Activated T-helper 2 cell treated with anti-CD3 and anti-CD28 coated beads, Interferon-gamma antibody, Interleukin-2, Interleukin-4, amounts not matched to agents 10 μg/mL and 5 μg/mL and 100 μg/mL, durations not matched to agents 14 hours and 24 hours and 36 hours (primary cell): ENCODE measurements at places on chromosomes 12 and 14. TPM values are rescaled to one million over a fixed set of nuclear protein-coding genes. Genes with fewer than 3 reads are reported as not detected.
A peak's percentile ranks its signal among the peaks of the same experiment; 100 is the strongest.

Gene PTPRB
- total RNA-seq: not detected in 2 replicates

- DNase-seq: no peak
Measured at GRCh38 chr14:80264702-80265101, 53.4 kb upstream of the DIO2 start.

GRCh38 chr12:53981634-53982565 is 3.0 kb upstream of the HOXC10 start:
- DNase-seq: no peak

- DNase-seq: no peak
Measured at GRCh38 chr14:76135722-76136121, 16.0 kb upstream of the GPATCH2L start.

Gene SIX6
- not detected in 2 replicates for total RNA-seq

Gene PDZRN4
- total RNA-seq: not detected in 2 replicates

DNA sequence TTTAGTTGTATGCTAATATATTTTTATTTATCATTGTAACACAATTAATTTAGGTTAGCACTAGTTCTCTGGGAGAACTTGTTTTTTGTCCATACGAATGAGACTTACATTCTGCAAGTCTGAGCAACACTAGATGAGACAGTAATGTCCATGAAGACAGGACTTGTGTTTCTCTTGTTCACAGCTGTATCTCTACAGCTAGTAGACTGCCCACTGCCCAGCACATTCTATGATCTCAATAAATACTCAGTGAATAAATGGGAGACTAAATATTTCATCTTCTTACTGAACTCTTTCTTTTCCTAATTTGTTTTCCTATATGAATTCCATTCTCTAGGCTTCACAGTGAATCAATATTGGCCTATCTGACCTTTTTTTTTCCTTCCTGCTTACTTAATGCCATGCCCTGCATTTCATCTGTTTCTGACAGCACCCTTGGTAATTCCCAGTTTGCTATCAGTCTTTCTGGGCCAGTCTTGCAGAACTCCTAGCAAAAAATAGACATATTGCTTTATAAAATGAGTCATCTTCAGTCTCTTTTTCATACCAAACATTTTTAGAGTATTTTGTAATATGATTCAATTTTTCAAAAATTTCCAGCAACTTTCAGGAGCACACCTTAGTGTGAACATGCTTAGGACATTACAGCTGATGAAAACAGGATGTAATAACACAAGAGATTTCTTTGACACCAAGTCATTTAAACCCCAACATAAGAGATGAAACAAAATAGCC is 185.5 kb upstream of the ATP2B1 start:
- no peak for DNase-seq

GRCh38 chr14:104551851-104552737 is 27.5 kb upstream of the C14orf180 start:
- DNase-seq: no peak

DNA sequence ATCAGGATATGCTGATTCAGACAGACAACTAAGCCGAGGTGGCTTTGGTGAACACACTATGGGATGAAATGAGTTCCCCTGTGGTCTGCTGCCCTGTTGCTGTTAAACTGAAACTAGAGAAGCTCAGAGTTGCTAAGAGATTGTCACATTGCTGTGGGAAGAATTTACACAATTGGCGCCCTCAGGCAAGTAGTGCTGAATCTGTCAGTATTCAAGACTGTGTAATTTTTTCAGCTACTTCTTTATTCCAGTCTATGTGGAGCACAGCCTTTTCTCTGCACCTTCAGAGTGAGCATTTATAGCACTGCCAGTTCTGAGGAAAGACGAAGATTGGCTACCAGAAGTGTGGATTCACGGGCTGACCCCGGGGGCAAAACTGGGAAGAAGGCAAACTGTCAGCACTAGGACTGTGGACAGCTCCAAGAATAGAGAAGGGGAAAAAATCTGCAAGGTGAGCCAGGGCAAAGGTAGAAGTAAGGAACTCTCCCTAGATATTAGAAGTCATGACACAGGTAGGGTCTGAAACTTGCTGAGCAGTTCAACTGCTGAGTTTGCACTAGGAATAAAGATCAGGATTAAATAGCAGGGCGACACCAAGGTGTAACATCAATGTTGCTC is 218.8 kb upstream of the TMPO start:
- DNase-seq: no peak

Gene VDR
- 312 and 317 TPM in 2 replicates for total RNA-seq

Gene FAM181A
- not detected in 2 replicates for total RNA-seq

Gene TRAFD1
- total RNA-seq: 34.7 and 37.5 TPM in 2 replicates

GRCh38 chr14:74924061-74924460 is 1.0 kb upstream of the RPS6KL1 start:
- no peak for DNase-seq

DNA sequence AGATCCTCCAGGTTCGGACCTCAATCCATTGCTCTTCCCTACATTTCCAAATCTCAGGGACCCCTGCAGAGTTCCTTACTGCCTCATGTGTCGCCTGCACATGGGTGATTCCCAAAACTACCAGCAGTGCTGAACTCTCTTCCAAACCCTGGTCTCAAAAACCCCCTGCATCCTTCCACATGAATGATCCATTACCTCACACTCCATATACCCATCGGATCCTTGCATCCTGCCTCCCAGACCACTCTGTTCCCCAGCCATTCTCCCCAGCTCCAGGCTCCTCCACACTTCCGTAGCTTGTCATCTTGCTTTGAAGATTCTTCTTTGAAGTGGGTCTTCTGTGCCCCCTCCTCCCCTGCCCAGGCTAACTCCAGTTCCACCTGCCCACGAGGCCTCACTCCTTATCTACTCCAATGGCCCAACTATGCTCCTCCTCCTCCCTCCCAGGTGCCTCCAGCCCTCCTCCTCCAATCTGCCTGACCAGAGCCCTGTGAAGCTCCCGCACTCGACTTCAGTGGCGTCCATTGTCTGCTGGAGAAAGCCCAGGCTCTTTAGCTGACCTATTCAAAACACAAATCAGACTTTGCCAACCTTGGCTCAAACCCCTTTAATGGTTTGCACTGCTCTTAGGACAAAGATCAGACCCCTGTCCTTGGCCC is 13.8 kb downstream of the RAPGEF3 start:
- DNase-seq: no peak

GRCh38 chr12:38904537-38905479 is 583 bp downstream of the CPNE8 start:
- peak; percentile 37 for DNase-seq

Gene DCN
- total RNA-seq: not detected in 2 replicates

Gene NOVA1
- 0.25 TPM in 2 replicates for total RNA-seq

DNA sequence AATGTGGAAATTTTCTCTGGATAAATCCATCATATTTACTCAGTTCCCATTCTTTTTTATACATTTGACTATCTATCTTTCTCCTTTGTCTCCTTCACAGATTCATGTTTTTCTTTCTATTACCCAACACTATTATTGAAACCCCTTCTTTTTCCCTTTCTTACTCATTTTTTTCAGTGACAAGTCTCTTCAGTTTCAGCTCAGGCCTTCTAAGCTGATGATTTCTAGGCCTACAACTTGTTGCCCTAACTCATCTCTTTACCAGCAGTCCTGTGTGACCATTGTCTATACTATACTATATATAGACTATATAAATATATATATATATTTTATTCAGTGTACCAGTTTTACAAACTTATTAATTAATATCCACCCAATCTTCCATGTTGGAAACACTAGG is 31.8 kb downstream of the SLC16A7 start:
- DNase-seq: no peak

Gene CLEC4C
- total RNA-seq: not detected in 2 replicates

DNA sequence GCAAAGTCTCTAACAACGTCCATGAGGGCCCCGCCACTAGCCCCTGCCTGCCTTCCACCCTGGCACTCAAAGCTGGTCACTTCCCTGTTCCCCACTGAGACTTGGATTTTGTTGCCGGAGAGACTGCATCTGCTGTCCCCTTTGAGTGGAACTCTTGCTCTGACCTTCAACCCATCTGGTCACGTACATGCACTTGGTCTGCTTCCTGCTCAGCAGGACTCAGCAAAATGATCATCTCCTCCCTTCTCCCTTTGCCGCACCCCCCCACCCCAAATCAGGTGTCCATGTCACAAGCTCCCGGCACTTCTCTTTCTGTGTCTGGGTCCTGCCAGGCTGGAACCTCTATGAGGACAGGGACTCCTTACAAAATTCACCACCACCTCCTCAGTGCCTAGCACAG is 180.9 kb downstream of the CHST11 start:
- no peak for DNase-seq

DNA sequence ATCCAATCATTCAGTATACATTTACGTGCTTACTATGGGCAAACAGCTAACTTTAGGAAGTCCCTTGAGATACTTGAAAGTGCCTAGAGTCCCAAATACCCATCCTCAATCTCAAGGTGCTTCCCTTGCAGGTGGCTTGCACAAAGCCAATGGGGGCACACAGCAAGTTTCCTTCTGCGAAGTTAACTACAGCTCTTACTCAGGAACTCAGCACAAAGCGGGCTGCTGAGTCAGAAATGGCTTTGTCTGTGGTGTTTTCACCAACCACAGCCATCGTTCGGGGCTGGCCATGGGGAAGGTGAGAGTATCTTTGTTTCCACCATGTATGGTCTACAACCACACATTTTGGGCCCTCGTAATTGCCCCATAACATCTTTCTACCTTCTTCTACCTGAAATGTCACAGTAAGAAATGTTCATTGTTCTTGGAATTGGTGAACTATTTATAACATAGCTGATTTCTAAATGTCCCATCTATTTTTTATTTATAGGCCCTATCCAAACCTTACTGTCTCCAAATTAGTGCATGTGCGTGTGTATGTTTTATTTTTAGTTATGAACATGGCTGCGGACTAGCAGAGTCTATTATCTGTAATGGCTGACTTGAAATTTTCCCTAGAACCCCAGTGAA is 13.9 kb downstream of the MFAP5 start:
- peak; percentile 60 for DNase-seq

GRCh38 chr14:96125536-96125935 is 79.1 kb upstream of the BDKRB2 start:
- DNase-seq: no peak

GRCh38 chr14:24250354-24250753 is 7.9 kb upstream of the TINF2 start:
- no peak for DNase-seq

Gene ANKRD33
- not detected in 2 replicates for total RNA-seq

DNA sequence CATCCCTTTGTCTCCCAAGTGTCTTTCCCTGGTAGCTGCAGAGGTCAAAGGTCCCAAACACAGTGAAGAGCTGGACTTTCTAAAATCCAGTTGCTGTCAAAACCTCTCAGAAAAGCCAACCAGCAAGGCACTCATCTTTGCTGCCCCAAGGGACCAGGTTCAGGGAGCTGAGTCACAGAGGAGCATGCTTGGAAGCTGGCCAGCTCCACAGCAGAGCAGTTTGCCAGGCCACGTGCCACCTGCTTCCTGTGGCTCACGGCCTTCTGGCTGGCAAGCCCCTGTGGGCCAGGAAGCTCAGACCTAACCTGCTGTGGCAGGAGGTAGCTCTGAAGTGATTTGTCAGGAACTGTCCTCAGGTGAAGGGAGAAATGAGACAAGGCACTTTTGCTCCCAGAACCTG is 3.6 kb downstream of the ISCU start:
- no peak for DNase-seq

Gene APOF
- total RNA-seq: not detected in 2 replicates

DNA sequence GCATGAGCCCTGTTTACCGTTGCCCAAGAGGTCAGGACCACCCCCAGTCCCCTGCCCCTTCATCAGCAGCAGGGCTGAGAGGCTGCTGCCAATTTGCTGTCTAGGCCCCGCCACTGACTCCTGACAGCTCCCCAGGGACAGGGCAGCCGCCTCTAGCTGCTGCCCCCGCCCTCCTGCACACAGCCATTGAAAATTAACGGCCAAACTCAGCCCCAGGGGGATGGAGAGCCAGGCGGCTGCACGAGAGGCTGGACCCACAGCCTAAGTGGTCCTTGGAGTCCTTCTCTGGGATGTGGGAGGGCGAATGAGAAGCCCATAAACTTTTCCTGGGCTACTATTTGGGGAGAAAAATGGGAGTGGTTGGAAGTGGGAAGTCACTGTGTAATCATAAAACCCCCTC is 4.6 kb downstream of the FOXN4 start:
- no peak for DNase-seq

DNA sequence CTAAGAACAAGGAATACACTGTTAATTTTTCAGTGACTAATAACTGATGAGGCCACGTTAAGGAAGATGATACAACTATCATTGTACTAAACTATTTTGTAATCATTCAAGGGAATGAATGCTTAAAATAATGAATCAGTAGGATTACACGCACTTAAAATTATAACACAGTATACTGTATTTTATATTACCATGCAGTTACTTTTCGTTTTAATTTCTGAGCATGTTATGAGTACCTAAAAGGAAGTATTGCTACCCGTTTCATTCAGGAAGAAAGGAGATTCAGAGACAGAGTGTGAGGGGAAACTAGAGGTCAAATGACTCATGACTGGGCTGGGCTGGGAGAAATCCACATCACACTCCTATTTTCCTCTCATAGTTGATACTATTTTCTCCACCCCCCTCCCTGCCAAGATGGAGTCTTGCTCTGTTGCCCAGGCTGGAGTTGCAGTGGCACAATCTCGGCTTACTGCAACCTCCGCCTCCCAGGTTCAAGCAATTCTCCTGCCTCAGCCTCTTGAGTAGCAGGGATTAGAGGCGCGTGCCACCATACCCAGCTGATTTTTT is 202.0 kb downstream of the PPM1H start:
- no peak for DNase-seq

GRCh38 chr12:87883806-87884205 is 145.4 kb downstream of the C12orf50 start:
- no peak for DNase-seq

GRCh38 chr12:49767333-49767732 is 26.0 kb downstream of the TMBIM6 start:
- DNase-seq: no peak

Gene SDR39U1
- 40.8 and 47.7 TPM in 2 replicates for total RNA-seq

DNA sequence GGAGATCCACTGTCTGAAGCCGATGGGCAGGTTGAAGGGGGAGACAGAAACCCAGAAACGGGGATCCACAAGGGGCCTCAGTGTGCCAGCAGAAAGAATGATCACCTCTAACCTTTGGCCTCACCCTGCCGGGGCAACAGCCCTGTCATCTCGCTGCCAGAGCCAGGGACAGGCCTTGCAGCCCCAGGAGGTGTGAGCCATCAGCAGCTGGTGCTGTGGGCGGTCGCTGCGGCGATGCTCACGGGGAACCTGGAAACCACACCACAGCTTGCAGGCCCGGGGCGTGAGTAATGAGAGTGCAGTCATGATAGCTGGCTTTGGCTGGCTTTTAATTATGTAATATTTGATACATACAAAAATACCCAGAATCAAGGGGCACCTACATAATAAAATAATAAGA is 4.7 kb upstream of the TTC7B start:
- peak; percentile 58 for DNase-seq

DNA sequence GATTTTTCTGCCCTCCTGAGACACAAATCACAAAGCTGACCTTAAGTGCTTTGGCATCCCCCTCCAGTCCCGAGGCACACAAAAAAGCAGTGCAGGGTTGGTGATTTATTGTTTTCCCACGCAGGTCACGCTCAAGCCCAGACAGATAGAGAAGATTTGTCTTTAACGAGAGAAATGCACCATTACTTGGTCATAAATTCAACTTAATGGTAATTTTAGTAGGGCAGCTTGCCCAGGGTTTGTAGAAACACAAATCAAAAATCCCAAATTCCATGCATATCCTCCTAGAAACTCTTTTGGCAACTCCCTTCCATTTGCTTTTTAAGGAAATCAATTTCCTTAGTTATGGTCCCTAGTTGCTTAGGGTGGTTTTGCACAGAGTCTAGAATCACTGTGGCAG is 132.6 kb downstream of the IGF1 start:
- no peak for DNase-seq

Gene GPR84
- total RNA-seq: 1.8 and 2.3 TPM in 2 replicates

GRCh38 chr12:69524755-69525469 is 54.7 kb downstream of the FRS2 start:
- DNase-seq: no peak

Gene CCDC197
- 0.11 TPM in 1 of 2 replicates, not detected in the other for total RNA-seq
